CD4-positive, alpha-beta T cell treated with Interleukin-15 for 4 hours (primary cell): ENCODE measurements at places on chromosomes 12 and 14.
A peak's percentile ranks its signal among the peaks of the same experiment; 100 is the strongest.

- DNase-seq = no peak
Measured at GRCh38 chr14:74140374-74140850, 55.7 kb downstream of the LIN52 start.

- DNase-seq = no peak
Measured at GRCh38 chr12:14111230-14111865, 129.9 kb upstream of the GRIN2B start.

GRCh38 chr14:91419451-91419850 lies 1.8 kb upstream of the CCDC88C start:
- DNase-seq = no peak

- DNase-seq = no peak
Measured at GRCh38 chr14:20001863-20002262, at the start of gene OR4Q2. Gene OR4Q2, plus strand, starts transcription at chr14:20002163.

- peak; percentile 14 for DNase-seq
Measured at GRCh38 chr12:110670161-110670701, 18.7 kb downstream of the HVCN1 start.

DNA sequence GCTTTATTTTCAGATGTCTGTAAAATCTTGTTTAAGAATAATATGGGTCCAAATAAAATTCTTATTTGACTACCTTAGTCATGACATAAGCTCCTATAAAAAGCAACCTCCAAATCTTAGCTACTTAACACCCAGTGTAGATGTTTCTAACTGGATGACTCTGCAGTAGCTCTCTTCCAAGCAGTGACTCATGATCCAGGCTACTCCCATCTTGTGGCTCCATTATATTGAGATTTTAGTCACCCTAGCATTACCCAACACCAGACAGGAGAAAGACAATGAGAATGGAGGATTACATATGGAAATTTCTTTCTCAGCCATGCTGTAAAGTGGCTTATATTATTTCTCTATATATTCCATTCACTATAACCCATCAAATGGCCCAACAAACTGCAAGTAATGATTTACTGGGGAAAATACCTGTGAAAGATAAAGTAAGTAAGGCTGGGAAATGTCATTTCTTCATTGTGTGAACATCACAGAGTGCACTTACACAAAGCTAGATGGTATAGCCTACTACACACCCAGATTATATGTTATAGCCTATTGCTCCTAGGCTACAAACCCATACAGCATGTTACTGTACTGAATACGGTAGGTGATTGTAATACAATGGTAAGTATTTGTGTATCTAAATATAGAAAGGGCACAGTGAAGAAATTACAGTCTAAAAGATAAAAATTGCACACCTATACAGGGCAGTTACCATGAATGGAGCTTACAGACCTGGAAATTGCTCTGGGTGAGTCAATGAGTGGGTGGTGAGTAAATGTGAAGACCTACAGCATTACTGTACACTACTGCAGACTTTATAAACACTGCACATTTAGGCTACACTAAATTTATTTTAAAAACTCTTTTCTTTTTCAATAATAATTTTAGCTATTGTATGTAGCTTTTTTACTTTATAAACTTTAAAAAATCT lies 163.2 kb downstream of the DYRK2 start:
- DNase-seq = no peak

DNA sequence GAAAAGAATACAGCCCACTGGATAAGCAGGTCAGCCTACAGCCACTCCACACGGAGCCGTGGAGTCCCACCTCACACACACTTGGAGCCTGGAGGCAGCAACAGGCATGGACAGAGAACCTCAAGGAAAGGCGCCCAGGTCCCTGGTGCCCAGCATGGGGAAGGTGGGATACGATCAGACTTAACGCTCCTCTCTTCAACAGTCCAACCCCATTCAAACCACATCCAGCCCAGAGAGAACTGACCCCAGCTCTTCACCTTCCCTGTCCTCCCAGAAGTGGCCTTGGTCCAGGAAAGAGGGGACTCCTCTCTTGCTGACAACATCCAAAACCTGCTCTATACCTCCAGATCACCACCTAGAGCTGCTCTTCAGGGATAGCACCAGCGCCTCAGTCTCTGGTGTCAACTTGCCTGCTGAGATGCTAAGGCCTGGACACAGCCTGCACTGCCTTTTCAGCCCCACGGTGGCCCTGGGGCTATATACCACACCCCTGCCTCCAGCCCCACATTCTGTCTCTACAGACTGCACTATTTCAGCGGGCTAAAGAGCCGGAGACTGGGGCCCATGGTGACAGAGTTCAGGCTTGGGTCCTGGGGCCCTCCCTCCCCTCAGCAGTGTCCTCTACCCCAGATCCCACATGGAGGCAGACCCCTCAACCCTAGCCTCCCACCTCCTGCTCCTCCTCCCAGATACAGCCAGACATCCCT lies 7.0 kb downstream of the ADCY6 start:
- no peak for DNase-seq

DNA sequence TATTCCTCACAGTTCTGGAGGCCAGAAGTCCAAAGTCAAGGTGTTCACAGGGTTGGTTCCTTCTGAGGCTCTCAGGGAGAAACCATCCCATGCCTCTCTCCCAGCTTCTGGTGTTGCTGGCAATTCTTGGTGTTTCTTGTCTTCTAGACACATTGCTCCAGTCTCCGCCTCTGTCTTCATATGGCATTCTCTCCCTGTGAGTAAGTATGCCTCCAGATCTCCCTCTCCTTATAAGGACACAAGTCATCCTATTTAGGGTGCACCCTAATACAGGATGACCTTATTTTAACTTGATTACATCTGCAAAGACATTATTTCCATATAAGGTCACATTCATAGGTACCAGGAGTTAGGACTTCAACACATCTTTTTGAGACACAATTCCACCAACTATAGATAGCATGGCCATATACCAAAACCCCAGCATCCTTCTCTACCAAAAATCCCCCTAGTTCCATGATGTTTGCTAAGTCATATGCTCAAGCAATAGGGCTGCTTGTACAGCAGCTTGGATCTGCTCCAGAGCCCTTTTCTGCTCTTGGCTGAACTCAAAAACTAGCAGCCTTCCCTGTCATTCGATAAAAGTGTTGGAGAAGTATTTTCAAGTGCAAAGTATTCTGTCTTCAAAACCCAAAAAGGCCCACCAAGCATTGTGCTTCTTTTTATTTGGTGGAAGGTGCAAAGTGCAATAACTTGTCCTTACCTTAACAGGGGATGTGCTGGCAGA lies 79.2 kb upstream of the CMKLR1 start:
- DNase-seq = no peak

DNA sequence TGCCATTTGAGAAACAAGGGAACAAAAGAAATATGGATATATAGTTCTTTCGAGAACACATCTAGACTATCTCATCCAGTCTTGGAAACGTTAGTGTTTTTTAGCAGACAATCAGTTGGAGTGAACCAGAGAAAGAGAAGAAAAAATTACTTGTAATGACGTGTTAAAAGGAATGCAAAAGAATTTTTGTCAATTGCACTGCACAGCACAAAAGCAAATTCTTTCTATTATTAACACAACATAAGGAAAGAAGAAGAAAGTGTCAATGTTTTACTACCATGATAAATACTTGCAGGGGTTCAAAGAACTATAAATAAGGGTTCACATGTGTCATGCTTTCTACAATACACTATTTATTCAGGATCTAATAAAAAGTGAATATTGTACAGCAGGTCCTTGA lies 27.5 kb upstream of the GSG1 start:
- no peak for DNase-seq

- no peak for DNase-seq
Measured at GRCh38 chr12:58470266-58471010, 449.9 kb downstream of the LRIG3 start.

GRCh38 chr12:13165617-13166041 lies 30.9 kb upstream of the EMP1 start:
- DNase-seq = peak; percentile 85

DNA sequence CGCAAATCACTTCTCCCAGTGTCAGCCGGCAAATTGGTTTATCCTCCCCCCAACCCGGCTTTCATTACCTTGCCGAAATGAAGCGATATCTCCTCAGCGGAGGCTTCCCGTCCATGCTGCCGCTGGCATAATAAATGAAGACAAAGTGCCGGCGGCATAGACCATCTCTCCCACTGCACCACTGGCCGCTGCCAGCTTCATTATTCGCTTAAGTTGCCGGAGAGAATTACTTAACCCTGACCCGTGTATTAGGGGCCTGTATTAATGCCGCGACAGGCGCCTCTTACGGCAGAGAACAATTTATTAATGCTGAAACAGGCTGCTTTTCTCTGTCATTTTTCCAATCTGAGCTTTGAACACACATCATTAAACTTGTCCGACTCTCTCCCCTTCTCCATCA lies 17.5 kb upstream of the GPATCH2L start:
- no peak for DNase-seq

DNA sequence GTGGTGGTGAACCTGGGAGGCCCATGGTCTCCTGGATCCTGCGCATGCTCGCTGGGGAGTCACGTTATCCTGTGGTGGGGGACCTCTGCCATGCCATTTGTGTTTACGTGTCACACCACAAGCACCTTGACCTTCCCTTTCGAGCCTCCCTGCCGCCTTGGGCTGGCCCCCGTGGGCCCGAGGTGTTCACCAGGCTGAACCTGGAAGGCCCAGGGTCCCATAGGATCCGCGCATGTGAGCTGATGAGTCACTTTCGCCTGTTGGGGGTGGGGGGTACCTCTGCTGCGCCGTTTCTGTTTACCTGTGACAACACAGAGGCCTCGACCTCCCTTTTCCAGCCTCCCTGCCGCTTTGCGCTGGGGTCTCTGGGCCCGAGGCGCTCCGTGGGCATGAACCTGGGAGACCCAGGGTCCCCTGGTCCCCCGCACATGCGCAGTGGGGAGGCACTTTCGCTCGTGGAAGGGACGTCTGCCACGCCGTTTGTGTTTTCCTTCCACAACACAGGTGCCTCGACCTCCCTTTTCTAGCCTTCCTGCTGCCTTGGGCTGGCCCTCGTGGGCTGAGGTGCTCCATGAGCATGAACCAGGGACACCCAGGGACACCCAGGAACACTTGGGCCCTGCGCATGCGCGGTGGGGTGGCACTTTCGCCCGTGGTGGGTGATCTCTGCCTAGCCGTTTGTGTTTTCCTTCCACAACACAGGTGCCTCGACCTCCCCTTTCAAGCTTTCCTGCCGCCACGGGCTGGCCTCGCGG lies 334.1 kb downstream of the ALG10 start:
- no peak for DNase-seq

- no peak for DNase-seq
Measured at GRCh38 chr14:20331053-20331613, 1.9 kb downstream of the CCNB1IP1 start.

DNA sequence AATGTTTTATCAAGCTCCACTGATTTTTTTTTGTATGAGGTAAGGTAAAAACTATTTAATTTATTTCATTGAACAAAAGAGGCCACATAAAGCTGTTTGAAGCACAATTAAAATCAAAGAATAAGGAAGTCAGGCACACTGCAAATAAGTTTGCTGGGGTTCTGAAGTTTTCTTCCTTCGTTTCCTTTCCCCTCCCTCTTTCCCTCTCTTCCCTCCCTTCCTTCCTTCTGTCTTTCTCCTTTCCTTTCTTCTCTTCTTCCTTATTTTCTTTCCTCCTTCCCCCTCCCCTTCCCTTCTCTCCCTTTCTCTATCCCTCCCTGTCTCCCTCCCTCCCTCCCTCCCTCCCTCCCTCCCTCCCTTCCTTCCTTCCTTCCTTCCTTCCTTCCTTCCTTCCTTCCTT lies 78.7 kb downstream of the ALX1 start:
- no peak for DNase-seq

GRCh38 chr14:58862416-58863160 lies 224.8 kb downstream of the DACT1 start:
- no peak for DNase-seq

DNA sequence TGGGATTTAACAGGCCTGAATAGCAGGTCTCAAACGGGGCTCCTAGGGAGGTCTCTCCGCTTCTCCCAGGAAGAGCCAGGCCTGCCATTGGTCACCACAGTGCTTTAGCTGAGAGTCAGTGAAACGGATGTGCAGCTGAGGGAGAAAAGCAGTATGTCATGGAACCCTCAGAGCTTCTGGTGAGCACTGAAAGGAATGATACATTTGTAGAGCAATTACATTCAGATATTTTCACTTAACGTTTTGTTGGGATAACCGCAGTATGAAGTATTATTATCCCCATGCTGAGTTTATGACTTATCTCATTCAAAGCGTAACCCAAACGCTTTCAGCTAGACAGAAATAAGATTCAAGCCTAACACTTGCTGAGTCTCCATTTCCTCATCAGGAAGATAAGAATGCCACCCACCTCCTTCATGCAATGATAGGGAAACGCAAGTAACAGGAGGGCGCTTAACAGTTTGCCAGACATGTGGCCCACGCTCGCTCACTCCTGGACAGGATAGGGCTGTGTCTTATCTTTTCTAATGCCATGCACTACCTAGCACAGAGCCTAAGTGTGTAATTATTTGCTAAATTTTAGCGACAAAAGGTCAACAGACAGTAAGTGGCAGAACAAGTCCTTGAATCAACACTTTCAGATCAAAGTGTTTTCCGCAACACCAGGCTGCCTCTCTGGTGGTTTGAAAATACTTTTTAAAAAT lies 28.2 kb downstream of the DAD1 start:
- no peak for DNase-seq

- no peak for DNase-seq
Measured at GRCh38 chr12:56728139-56728861, 3.2 kb upstream of the NACA start.

GRCh38 chr14:68857516-68858070 lies 64.7 kb upstream of the ZFP36L1 start:
- no peak for DNase-seq

DNA sequence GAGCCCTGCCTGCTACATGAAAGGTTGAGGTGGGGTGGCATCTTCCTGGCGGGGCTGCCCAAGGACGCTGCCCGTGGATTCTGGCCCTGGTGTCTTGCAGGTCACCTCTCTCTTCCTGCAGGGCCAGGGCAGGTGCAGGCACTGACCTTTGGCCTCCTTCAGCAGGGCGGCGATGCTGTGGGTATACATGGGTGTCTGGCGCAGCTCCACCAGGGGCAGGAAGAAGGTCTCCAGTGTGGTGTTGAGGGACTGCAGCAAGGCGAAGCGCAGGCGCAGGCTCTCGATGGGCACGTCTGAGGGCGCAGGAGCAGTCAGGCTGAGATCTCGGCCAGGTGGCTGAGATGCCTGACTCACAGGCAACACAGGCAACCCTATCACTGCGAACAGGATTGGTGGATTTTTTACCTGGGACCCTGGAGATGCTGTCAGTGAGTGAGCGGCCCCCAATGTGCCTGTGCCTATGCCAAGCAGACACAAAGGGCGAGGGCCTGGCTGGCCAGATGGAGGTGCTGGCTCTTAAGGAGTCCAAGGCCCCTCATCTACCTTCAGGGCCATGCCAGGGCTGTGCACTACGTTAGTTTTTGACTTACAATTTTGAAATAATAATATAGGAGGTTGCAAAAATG lies 45.7 kb downstream of the TRAFD1 start:
- DNase-seq = no peak
